NCI-H1417 (cell line): ENCODE measurements at places on chromosomes 2 and 18.

DNA sequence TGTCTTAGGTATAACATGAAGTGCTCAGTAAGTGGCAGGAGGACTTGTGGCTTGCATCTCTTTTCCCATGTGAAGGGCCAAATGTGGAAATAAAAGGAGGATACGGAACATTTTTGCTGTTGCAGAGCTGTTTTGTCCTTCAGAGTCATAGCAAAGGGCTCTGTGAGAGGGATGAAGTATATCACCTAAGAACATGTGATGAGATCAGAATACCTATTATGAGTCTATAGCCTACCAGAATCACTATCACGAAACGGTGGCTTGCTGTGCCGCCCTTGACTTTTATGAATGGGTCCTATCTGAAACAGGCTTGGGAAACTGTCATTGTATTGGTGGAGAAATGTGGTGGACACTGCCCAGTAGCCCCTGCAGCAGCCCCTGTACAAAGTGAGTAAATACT is 67.0 kb upstream of the ITGB6 start:
- DNase-seq: no peak

GRCh38 chr2:184971546-184972068 is 373.3 kb downstream of the ZNF804A start:
- no peak for DNase-seq

DNA sequence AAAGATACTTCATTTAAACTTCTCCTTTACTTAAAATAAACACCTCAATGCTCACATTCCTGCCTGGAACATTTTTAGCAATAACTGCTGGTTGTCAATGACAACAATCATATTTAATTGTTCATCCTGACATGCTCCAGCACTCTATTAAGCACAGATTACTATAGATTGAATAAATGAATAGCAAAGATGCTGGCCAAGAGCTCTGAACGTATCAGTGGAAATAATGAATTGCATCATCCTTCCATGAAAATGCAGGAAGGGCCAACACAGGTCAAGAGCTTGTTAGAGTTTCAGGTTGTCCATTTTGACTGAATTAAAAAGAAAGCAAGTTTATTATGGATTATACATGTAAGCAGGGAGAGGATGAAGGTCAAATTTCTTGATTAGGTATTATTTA is 994.0 kb downstream of the TSN start:
- peak; percentile 8 for DNase-seq

GRCh38 chr2:62409442-62409841 is 96.6 kb downstream of the TMEM17 start:
- no peak for DNase-seq

DNA sequence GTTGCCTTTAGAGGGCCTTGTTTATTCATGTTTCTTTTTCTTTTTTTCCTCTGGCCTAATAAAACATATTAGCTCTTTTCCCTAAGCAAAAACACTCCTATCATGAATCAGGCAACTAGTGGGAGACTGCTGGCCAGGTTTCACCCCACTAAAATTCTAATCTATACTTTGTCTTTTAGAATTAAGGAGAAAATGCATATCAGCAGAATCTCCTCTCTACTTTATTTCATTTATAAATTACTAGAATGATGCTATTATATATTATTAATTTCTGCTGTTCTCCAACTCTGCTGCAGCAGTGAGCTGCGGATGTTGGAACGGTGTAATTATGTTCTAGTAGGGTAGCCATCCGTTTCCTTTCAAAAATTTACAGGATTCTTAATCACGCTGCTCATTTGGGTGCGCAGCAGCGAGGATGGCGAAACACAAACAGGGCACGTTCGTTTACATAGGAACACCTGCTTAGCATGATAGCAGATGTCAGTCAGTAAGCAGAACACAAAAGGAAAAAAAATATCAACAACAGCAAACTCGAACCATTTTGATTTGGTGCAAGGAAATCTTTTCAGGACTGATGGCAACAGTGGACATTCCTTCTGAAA is 30.5 kb downstream of the ZEB2 start:
- DNase-seq: no peak

- DNase-seq: no peak
Measured at GRCh38 chr2:145379934-145380333, 860.0 kb upstream of the ZEB2 start.

DNA sequence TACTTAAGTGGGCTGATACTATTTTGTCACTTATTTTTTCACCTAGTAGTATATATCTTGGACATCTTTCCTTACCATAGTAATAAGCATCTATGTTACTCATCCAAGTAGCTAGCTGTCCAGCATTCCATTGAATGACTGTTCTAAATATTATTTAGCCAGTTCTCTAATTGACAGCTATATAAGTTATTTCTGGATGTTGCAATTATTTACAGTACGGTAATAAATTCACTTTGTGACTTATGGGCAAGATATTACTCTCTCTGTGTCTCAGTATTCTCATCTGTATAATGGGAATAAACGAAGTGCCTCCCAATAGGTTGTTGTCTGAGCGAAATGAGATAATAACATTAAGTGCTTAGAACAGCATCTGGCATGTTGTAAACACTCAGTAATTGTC is 46.6 kb upstream of the AGAP1 start:
- DNase-seq: no peak

- DNase-seq: no peak
Measured at GRCh38 chr18:70149156-70149555, 56.3 kb downstream of the RTTN start.
